HL-60 (cell line): ENCODE measurements at places on chromosomes 11 and 22.

GRCh38 chr11:89361734-89362133 is 129.4 kb downstream of the NOX4 start:
- DNase-seq = no peak

DNA sequence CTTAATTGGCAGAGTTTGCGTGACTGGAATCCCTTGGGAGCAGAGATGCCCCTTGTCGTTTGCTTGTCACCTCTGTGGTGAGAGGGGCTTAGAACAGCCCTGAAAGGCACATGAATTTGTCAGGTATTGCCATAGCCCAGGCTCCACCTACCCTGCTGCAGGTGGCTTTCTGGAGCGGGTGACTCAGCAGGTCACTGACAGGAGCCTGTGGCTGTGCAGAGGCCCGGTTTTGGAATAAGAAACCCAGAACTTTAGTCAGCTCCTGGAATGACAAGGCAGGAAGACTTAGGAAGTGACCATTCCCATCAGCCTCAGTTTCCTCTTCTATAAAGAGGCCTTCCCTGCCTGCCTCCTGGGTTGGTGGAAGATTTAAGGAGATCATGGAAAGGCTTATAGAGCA is 539.7 kb downstream of the INSC start:
- no peak for DNase-seq

- no peak for DNase-seq
Observed at GRCh38 chr22:35524966-35525686, 15.5 kb upstream of the RASD2 start.

DNA sequence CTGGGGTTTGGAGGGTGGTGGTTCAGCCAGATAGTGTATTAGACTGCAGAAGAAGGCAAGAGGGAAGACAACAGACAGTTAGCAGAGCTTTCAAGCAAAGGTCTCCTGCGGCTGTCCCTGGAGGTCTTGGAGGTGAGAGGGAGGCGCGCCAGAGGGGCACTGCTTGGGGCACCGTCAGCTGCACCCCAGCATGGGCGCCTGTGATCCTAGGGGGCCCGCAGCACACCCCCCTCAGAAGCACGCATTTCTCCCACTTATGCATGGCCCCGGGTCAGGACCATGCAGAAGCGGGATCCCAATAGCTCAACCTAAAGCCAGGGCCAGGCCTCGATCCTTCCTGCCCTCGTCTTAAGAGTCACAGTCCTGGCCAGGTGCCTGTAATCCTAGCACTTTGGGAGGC is 26.5 kb downstream of the FGF4 start:
- DNase-seq = no peak

GRCh38 chr11:1730059-1730629 is 20.3 kb downstream of the IFITM10 start:
- no peak for DNase-seq

DNA sequence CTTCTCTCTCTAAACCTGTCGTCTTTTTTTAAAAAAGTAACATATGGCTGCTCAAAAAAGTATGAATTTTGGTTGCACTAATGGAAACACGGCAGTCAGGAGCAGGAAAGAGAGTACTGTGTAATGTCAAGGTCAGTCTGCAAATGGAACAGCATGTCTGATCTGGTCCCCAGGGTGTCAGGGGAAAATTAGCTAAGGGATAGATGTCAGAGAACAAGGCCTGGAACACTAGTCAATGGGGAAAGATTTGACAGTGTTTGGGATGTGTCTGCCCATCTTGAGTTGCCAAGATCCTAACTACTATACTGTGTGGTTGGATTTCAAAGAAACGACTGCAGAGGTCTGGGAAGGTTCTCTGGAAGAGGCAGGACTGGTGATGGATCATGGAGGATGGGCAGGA is 65.7 kb upstream of the PHOX2A start:
- DNase-seq = no peak

DNA sequence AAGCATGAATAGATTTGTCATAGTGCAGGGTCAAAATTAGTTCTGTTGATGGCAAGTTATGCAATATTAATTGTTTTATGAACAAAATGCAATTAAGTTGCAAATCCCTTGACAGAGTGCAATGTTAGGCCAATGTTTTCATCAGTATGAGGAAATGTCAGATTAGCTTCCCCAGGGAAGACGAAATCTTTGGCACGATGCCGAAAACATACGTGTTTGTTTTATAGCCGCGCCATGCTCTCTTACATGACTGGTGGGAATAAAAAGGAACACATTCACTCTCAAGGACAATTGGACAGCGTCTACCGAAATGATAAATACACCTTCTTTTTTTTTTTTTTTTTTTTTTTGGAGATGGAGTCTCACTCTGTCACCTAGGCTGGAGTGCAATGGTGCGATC is 27.0 kb downstream of the MFNG start:
- DNase-seq = no peak

DNA sequence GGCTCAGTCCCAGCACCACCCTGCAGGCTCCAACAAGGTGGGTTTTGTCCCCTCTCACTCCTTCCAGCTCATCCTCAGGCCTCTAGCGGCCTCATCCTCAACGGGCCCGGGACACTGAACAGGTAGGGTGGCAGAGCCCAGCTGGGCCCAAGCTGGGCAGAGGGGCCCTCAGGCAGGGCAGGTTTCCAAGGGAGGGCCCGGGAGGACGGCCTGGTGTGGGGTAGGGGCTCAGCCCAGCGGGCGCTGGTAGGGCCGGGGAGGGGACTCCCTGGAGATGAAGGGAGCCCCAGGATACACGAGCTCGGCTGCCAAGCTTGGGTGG is 2.5 kb upstream of the IFITM10 start:
- DNase-seq = no peak

DNA sequence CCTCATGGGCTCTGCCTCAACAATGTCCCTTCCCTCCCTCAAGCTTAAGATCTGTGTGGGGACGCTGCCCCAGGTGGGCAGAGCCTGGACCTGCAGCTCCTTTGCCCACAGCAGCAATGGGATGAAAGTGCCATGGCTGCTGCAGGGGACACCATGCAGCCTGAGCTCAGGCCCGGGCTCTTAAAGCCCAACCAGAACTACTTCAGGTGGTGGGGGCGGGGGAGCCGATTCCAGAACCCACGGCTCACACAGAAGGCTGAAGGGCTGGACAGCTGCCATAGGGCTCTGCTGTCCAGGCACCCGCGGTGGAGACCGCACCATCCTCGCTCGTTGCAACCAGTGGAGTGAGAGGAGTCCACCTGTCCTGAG is 12.5 kb downstream of the CHID1 start:
- DNase-seq = no peak

GRCh38 chr22:43479962-43480361 is 68.1 kb downstream of the MPPED1 start:
- peak; percentile 76 for DNase-seq

- DNase-seq = no peak
Observed at GRCh38 chr11:65965986-65966762, 4.6 kb downstream of the SART1 start.

DNA sequence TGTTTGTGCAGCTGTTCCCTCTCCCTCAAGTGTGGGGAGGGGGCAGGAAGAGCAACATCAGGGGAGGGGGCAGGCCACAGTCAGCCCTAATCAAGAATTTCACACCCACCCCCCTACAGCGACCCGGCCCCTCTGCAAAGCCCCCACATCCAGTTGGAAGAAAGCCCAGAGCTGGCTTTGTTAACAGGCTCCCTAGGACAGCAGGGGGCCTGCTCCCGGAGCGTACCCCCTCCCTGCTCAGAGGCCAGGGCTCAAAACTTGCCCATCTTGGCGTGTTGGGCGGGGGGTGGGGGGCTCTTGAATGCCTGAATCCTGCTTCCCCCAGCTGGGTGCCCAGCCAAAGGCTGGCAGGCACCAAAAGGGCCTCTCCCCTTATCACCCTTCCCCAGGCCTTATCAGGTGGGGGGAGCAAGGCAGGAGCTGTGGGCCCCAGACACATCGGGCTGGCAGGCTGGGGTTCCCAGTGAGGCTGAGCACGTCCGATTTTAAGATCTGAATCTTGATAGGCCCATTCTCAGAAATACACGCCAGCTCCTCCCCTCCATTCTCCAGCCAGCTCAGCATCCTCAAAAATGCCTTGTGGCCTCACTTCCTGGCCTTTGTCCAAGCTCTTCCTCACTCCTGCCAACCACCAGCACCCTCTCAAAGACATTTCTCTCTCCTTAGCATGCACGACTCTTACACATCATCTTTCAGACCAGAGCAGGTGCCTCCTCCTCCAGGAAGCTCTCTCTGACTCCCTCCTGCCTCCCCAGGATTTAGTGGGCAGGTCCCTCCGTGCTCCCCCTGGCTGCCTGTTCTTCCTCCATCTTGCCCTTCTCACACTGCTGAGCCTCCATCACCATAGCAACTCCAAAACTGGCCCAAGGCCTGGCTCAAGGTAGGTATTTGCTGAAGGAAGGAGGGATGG is 384.8 kb downstream of the MN1 start:
- DNase-seq = no peak

- DNase-seq = no peak
Observed at GRCh38 chr11:126485021-126485792, 129.7 kb downstream of the ST3GAL4 start.

GRCh38 chr11:125960771-125961170 is 14.9 kb downstream of the VSIG10L2 start:
- DNase-seq = no peak

- no peak for DNase-seq
Observed at GRCh38 chr11:125262194-125262829, 97.8 kb downstream of the PKNOX2 start.

GRCh38 chr11:72842653-72843330 is 28.6 kb downstream of the ATG16L2 start:
- no peak for DNase-seq

- no peak for DNase-seq
Observed at GRCh38 chr11:10785146-10785474, 23.6 kb downstream of the EIF4G2 start.

- no peak for DNase-seq
Observed at GRCh38 chr22:49646876-49647275, 180.8 kb downstream of the BRD1 start.

GRCh38 chr11:61171907-61172306 is 10.7 kb upstream of the VPS37C start:
- no peak for DNase-seq

DNA sequence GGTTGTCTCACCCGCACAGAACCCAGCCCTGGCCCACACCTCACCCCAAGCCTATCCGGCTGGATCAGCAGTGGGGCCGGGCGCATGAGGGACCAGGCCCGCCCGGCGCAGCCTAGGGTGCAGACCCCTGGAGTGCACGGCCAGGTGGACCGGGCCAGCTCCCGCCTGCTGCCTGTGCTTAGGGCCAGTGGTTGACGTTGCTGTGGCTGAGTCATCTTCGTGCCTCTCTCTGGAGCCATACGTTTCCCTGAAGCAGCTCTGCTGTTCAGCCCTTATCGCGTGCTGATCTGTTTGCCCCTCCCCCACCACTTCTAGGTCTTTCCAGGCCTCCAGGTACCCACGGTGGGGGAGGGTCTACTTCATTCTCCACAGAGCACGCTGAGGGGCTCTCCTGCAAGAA is 39.5 kb downstream of the CDKN1C start:
- DNase-seq = no peak

GRCh38 chr11:133271206-133271605 is 261.1 kb downstream of the OPCML start:
- no peak for DNase-seq

GRCh38 chr11:75879737-75880136 is 64.7 kb downstream of the UVRAG start:
- DNase-seq = no peak

GRCh38 chr11:85027346-85027745 is 599.8 kb downstream of the DLG2 start:
- DNase-seq = no peak

DNA sequence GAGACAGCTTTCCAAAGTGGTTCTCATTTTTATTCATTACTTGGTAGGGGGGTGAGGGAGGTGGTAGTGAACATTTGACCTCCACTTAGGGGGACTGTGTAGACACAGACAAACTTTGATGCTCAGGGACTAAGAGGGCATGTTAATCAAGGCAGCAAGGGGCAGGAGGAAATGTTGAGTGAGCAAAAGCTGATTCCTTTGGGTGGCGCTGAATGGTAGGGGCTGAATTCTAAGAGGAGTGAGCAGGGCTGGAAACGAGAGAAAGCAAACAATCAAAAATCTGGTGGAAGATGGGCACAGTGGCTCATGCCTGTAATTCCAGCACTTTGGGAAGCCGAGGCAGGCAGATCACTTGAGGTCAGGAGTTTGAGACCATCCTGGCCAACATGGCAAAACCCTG is 164.8 kb upstream of the BDNF start:
- DNase-seq = no peak

DNA sequence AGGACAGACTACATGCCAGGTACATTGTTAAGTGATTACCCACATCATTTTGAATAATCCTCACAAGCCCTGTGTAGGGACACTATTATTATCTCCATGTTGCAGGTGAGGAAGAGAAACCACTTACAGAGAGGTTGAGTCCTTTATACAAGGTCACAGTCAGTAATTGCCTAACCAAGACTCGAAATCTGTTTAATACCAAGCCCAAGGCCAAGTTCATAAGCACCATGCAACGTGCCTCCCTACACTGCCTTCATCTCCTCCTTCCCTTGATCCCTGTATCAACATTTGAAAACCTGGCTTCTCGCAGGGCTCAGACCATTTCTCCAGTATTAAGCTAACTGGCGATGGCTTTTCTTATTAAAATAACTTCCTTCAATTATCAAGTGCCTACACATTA is 41.7 kb upstream of the SEZ6L start:
- no peak for DNase-seq

GRCh38 chr11:78193806-78194205 is 5.1 kb downstream of the USP35 start:
- no peak for DNase-seq

- DNase-seq = no peak
Observed at GRCh38 chr11:70067591-70068341, 10.4 kb upstream of the ANO1 start.

DNA sequence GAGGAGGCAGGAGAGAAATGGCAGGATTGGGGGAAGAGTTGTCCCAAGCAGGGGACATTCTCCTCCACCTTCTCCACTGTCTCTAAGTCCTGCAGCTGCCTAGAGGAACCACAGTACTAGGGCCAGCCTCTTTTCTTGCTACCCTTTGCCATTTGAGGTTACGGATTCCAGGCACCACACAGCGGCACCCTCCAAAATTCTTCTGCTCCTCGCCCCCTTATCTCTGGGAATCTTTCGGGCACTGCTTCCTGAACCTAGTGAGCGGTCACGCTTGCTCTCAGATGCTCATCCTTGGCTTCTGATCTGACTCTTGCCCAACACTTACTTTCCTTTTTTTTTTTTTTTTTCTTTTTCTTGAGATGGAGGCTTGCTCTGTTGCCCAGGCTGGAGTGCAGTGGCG is 26.6 kb upstream of the XBP1 start:
- DNase-seq = no peak

GRCh38 chr22:24427500-24428164 is at the start of gene ADORA2A:
Gene ADORA2A (plus strand): TSS chr22:24427599. CDS start chr22:24433405, 5,806 bp downstream.
- peak; percentile 86 for DNase-seq

GRCh38 chr11:57476757-57477506 is 16.6 kb downstream of the RTN4RL2 start:
- no peak for DNase-seq

- peak; percentile 18 for DNase-seq
Observed at GRCh38 chr11:110430267-110431050, 711 bp downstream of the FDX1 start.
